ENCODE measurements at places on chromosomes 11 and 22. TPM values are rescaled to one million over a fixed set of nuclear protein-coding genes. Genes with fewer than 3 reads are reported as not detected.

Gene APOL5
- total RNA-seq: not detected

Gene SYCE3
- total RNA-seq: not detected

Gene CASP5
- not detected for total RNA-seq

Gene TRIM48
- not detected for total RNA-seq

Gene DDX25
- not detected for total RNA-seq

Gene AQP11
- 8.9 TPM for total RNA-seq

Gene LZTR1
- 67.1 TPM for total RNA-seq

Gene DEFB131B
- not detected for total RNA-seq

Gene GAL
- total RNA-seq: 0.59 TPM

Gene UBASH3B
- total RNA-seq: 19.0 TPM

Gene OR56A1
- total RNA-seq: under 0.01 TPM

Gene IGF2
- 1.5 TPM for total RNA-seq

Gene ADORA2A
- 1.8 TPM for total RNA-seq

Gene SYT13
- total RNA-seq: not detected

Gene CARD16
- 2.0 TPM for total RNA-seq

Gene FXYD6
- not detected for total RNA-seq

Gene FERMT3
- total RNA-seq: 0.30 TPM

Gene OR52W1
- not detected for total RNA-seq

Gene ZNF280B
- 2.2 TPM for total RNA-seq

Gene CRKL
- 43.4 TPM for total RNA-seq

Gene LRFN4
- 25.9 TPM for total RNA-seq

Gene SPDYC
- total RNA-seq: not detected

Gene MEI1
- 0.28 TPM for total RNA-seq

Gene FAM83F
- not detected for total RNA-seq

Gene CCDC73
- total RNA-seq: not detected

Gene CYTH4
- total RNA-seq: 0.14 TPM

Gene OSBP2
- 1.7 TPM for total RNA-seq

Gene ALDH3B2
- total RNA-seq: not detected

Gene RAG1
- total RNA-seq: 0.74 TPM

Gene RAB1B
- 60.3 TPM for total RNA-seq

Gene ABCC8
- not detected for total RNA-seq

Gene RAB36
- total RNA-seq: 3.7 TPM

Gene CYP2D6
- total RNA-seq: 0.30 TPM

Gene MUC5AC
- not detected for total RNA-seq

Gene OR5P2
- total RNA-seq: not detected

Data from smooth muscle cell of the umbilical artery (primary cell).